ENCODE measurements at places on chromosomes 5 and 9.

- no peak for DNase-seq
Measured at GRCh38 chr5:58262226-58262625, 197.7 kb downstream of the PLK2 start.

DNA sequence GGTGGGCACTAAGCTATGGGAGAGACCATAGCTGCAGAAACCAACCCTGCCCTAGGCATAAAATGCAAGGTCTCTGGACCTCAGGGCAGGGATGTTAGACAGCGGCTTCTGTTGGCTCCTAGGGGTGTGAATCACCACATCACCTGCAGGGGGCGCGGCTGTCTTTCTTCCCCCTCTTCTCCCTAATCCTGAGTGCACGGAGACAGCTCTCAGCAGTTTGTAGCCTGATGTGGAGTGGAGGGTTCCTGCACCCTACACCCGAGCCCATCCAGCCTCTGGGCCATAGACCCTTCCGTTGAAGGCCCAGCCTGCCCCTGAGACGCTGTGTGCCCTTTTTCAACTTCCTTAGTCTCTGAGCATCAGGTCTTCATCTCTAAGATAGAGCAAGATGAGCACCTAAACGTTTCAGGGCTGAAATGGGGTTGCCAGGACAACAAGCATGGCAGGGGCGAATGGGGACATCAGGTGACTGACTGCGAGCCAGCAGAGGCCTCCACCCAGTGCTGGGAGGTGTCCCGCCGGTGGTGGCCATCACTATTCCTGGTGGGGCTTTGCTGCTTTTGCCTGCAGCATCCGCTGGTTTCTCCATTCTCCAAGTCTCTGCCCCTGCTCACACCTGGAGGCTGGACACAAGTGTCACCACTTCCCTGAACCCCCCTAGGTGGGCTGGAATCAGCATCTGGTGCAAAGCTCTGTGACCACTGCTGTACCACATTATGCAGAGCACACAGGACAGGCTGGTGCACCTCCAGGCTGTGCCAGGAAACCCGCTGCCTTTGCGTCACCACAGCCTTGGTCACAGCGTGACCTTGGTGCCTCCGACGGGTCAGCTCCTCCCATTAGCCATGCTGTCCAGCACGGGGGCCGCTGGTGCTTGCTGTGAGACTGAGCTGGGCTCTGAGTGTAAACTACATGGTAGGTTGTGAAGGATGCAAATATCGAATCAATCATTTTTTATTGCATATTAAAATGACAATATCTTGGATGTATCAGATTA lies 2.5 kb upstream of the SEC16A start:
- peak; percentile 92 for DNase-seq

DNA sequence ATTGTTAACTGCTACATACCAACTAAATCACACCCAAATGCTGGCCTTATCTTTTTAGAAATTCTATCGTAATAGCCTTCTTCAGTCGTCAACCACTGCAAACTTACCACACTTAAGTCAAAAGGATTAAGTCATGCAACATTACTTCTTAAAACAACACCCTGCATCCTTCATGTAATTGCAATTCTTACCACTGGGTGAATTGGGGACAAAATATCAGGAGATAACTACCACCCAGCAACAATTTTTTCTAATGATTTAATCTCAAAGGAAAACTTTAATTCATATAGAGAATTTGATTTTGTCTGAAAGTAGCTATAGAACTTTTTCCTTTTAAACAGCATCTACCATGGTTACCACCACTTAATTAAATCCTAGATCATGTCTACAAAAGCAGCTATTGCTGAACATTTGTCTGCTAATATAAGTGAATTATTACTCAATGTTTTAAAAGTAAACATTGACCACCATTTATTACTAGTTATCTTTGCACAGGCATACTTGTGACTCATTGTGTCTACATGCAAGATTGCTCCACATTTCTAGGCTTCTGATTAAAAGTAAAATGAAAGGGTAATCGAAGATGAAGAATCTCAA lies 10.5 kb downstream of the MLLT3 start:
- no peak for DNase-seq

- no peak for DNase-seq
Measured at GRCh38 chr9:31715250-31715649, 669.2 kb upstream of the ACO1 start.

DNA sequence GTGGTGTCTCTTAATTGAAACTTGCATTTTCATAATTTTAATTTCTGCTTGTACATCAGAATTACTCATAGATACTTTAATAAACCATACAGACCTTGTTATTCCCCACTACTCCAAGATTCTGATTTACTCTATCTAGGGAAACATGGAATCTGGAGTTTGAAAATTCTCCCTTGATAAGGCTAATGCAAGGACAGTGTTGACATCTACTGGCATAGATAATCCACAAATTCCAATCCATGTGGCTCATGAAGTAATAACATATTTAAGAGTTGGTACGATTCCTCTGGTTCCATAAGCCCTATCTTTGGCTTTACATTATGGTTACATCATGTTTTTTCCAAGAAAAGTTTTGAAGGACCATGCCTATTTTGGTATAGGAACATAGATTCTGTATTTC lies 759.2 kb downstream of the TLR4 start:
- DNase-seq: no peak

DNA sequence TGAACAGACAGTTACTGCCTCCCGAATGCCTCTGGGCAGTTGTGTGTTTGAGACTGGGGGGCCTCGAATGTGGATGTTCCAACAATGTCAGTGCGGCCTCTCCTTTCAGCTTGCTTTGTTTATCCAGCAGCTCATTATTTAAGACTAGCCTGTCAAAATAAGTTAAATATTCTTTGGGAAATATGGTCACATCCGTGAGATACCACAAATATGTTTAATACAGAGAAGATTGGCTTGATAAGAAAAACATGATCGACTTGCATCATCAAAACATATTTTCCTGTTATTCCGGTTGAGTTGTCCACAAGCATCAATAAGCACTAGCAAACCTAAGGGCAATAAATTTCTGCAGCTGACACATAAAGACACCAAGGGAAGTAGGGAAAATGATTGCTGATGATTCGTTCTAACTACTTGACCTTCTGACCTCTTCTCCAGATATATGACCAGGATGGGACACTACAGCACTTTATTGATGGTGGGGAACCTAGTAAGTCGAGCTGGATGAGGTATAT lies 66.5 kb downstream of the PRDM6 start:
- no peak for DNase-seq

DNA sequence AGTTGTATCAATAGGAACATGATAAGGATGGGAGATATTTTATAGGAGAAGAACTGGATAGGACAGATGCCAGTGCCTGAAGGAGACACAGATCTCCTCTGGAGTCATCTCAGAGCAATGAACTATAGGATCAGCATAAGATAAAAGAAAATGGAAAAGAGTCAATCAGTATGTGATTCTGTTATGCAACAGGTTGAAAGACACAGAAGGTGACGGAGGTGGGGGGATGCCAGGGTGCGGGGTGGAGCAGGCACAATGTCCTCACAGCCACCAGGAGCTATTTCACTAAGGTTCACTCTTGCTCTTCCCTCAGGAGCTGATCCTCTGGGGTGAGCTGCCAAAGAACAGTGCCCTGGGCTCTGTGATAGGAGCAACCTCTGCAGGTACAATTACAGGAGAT lies 179.8 kb downstream of the BNC2 start:
- DNase-seq: no peak

DNA sequence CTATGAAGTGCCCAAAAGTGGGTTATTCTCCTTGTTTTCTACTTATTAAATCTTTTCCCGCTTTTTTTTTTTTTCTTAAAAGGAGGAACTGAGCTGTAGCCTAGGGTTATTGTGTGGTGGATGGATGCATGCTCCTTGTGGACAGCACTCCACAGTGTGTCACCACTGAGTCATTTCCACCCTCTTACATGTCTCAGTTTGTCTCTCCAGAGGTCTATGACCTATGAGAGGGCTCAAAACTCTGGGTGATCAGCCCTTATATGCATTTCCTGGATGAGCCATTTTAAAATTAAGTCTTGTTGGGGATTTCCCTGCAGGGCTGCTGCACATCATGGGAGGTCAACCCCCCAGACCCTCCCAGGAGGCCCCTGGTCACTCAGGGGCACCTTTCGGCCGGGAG lies 102.2 kb upstream of the MOCS2 start:
- no peak for DNase-seq

GRCh38 chr9:133155156-133155555 lies 8.6 kb downstream of the GBGT1 start:
- DNase-seq: no peak

DNA sequence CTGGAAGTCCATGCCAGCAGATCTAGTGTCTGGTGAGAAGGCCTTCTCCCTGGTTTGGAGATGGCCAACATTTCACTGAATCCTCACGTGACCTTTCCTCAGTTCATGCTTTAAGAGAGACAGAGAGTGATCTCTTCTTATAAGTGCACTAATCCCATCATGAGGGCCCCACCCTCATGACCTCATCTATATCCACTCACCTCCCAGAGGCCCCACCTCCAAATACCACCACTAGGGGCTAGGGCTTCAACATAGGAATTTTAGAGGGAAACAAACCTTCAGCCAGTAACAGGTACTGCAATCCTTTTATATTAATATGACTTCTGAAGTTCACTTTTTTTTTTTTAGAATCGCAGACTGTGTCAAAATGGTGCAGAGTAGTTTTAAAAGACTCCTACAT lies 496.9 kb upstream of the ADAMTS16 start:
- DNase-seq: no peak

- DNase-seq: no peak
Measured at GRCh38 chr5:51185850-51186329, 197.4 kb upstream of the ISL1 start.

DNA sequence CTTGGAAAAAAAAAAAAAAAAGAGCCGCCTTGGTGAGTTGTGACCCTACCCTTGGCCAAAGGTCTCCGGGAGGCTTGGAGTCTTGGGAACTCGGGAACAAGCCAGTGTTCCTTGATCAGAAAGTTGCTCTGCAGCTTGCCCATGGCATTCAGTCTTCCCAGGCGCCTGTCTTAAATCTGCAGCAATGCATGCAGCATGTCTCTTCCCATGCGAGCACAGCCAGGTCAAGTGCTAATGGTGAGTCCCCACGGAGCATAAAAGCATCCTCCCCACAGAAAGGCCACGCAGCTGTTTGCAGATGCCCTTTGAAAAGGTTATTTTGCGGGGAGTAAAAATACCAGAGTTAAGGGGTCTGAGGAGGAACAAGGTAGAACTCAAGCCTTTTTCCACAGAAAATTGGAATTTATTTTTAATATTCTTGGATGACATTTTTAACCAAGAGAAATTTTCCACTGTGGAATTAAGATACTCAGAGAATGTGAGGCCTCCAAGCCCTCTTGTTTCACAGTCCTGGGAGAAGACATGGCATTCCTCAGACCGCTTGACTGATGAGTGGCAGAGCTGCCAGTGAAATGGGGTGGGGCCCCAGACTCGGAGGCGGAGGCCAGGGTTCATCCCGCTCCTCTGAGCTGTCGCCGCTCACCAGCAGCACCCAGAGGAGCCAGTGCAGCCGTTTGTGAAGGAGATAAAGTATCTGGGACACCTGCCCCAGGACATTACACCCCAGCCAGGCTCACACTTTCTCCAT lies 81.6 kb downstream of the CYFIP2 start:
- DNase-seq: no peak

DNA sequence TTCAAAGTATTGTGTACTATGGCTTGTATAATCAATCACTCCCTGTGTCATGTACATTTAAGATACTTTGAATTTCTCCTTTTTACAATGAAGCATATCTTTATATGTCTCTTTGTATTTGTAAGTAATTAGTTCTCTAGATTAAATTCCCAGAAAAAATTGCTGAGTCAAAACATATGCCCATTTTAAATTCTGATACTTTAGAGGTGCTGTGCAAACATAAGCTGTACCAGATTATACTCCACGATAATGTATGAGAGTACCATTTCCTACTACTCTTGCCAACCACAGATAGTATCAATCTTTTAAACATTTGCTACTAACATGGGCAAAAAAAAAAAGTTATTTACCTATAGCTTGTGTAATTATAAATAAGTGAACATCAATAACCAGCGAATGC lies 18.3 kb downstream of the DCAF10 start:
- DNase-seq: no peak

- no peak for DNase-seq
Measured at GRCh38 chr5:34849253-34849652, 10.3 kb downstream of the TTC23L start.

DNA sequence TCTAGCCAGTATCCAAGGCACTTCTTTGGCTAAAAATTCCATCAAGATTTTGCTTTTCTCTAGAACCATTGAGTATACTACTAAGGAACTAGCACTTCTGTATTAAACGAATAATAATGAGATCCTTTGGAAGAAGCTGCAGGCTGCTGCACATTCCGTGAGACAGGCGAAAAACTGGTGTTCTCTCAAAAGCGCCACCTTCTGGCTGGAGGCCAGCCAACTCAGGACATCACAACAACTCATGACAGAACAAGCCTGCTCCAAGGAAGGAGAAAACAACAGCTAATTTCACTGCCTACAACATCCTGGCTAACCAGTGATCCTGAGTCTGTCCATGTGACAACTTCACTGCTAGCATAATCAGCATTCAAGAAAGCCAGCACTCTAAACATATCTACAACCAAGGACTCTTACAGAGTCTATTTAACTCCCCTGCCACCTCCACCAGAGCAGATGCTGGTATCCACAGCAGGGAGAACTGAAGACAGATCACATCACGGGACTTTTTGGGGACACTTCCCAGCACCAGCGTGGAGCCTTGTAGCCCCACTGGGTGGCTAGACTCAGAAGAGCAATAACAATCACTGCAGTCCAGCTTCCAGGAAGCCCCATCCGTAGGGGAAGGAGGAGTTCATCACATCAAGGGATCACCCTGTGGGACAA lies 150.5 kb downstream of the YTHDC2 start:
- DNase-seq: peak; percentile 55

DNA sequence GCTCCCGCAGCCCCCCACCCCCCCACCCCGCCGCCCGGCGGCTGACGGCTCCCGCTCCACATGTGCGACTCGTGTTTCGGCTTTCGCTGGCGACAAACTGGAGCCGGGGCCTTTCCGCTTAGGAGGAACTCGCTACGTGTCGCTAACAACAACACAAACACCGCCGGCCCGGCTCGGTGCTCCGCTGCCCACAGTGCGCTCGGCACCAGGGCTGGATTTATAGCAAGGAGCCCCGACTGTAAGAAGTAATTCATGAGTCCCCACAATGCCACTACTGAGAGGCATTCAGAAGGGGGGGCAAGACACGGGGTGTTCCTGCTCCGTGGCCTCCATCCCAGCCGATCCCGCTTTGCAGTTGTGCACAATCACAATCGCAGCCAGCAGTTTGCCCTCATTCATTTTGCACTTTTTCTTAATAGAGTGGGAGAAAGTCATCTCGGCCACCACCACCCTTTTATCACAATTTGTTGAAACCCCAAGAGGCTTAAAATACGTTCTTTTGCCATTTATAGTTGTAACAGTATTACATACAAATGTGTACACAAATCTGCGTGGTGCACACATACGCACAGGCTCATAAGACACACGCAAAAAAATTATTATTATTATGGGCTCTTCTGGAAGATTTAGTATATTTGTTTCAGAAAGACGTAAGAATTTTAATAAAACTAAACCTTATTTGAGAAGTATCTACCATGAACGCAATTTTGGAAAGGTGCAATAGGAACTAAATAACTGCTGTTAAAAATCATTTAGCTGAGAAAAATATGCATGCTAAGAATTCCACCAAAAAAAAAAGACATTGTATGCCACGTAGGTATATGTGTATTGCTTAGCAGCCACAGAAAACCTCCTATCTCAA lies 48.1 kb downstream of the EBF1 start:
- DNase-seq: peak; percentile 13

GRCh38 chr9:99807276-99807852 lies 14.3 kb upstream of the NR4A3 start:
- DNase-seq: peak; percentile 80

Data from mucosa of descending colon (tissue), 3 donors.